ENCODE measurements at places on chromosomes 16 and 17.

GRCh38 chr16:29958756-29959155 lies 3.1 kb upstream of the TMEM219 start:
- DNase-seq = no peak

- DNase-seq = no peak
Observed at GRCh38 chr17:81884968-81885367, 6.4 kb downstream of the ALYREF start.

- no peak for DNase-seq
Observed at GRCh38 chr16:56347166-56347565, 78.2 kb downstream of the AMFR start.

GRCh38 chr17:48618256-48618896 lies 3.3 kb upstream of the HOXB8 start:
- DNase-seq = peak; percentile 79

DNA sequence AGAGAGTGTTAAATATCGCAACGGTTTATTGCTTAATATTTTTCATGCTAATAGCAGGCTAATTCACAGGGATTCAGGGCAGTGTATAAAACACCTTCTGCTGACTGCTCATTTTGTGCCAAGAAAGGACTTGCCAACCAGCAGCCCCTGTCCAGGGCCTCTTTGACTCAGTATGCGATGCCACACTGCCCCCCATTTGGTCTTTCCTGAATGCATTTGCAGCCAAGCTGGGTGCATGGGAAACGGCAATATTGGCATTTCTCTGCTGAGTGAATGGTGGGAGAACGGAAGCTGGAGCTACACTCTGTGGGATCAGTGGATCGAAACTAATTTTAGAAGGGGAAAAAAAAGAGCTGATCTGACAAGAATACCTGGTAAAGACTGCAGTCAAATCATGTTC lies 152.9 kb upstream of the C16orf82 start:
- DNase-seq = no peak

DNA sequence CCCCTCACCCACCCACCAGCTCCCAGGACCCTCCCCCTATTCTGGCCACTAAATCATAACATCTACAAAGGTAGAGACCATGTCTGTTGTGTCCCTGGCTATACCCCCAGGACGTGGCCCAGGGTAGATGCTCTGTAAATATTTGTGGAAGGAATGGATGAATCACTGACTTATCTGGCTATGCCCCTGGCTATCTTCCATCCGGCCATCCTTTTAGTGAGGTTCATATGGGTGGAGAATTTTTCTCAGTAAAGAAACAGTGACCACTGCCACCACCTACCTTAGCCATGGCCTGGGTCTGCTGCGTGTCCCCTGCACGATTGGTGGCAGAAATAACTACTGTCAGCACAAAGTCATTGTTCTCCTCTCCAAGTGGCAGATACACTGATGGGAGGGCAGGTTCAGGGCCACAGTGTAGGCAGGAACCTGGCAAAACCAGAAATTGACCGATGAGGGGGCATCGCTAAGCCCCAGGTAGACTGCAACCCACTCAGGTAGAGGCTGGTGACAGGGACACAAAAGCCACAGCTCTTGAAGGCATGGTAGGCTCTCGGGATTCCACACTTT lies 63.1 kb upstream of the BCO1 start:
- DNase-seq = no peak

- DNase-seq = no peak
Observed at GRCh38 chr17:4147751-4148310, 4.8 kb downstream of the CYB5D2 start.

DNA sequence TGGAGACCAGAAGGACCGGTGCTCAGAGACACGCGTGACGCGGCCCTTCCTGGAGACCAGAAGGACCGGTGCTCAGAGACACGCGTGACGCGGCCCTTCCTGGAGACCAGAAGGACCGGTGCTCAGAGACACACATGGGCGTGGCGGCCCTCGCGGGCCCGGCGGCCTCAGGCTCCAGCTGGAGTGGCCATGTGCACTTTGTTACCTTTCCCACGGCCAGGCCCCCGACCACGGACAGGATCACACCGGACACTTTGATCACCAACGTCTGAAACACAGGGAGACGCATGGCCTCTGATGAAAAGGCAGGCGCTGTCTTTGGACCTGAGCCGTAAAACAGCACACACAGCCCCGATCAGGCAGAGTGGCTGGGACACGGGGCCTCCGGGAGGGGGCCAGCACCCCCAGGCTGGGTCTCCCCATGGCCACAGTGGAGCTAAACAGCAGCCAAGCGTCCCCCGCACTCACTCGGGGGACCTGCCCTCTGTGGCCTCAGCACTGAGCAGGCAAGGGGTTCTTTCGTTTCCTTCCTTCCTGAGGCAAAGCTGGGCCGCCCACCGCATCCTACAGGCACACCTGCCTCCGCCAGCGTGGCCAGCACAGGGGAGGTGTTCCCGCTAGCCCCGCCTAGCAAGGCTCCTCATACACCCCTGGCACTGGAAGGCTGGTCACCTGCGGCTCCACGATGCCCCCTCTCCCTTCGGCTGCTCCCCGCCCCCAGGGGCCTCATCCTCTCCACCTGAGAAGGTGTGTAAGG lies 13.3 kb upstream of the CCDC154 start:
- no peak for DNase-seq

- no peak for DNase-seq
Observed at GRCh38 chr17:10127819-10128425, 70.5 kb downstream of the GAS7 start.
